Naive B cell (primary cell): ENCODE measurements at places on chromosomes 11 and 22. TPM values are rescaled to one million over a fixed set of nuclear protein-coding genes. Genes with fewer than 3 reads are reported as not detected.

The JAML gene
- polyA plus RNA-seq: 8.1 TPM

DNA sequence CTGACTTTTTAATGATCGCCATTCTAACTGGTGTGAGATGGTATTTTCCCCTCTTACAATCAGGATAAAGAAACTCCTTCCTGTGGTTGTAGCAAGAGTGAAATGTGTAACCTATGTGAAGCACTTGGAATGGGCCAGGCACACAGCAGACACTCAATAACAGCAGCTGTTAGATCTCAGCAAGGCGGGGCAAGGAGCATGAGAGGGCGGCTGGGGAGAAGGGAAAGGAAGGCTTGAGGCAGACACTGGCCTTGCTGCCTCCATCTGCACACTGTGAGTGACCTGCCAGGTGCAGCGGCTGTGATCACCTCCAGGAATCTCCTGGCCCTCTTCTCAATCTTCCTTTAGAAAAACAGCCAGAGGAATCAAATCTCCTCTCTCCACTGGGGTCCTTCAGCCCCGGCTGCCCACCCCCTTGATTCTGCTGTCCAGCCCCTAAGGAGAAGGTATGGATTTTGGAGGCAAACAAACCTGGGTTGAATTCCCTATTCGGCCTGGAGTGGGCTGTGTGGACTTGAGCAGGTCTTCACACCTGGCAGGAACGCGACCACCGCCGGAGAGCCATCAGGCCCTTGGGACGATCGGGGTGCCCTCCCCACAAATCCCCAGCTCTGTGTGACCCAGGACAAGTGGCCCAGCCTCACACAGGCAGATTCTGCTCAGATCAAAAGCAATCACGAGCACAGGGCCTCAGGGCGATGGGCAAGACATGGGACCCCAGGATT lies 49.0 kb downstream of the RPUSD4 start:
- no peak for DNase-seq

- no peak for DNase-seq
These were observed 22.2 kb downstream of the TREH start for GRCh38 chr11:118657238-118657637.

DNA sequence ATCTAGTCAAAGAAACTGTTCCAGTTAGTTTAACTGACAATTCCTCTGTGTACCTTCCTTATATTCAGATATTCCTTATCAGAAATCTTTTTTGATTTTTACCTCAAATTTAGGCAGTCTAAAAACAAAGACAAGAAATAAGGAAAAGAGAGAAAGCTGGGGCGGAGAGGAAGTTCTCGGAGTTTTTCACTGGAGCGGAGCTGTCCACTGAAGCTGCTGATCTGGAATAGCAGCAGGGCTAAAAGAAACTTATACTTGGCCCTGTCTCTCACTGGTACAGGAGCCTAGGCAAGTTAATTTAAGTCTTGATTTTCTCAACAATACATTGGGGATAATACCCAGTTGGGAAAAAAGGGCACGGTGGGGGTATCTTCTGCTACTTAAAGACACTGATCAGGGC lies 59.2 kb upstream of the CYP2D6 start:
- no peak for DNase-seq

The ARHGAP42 gene
- 1.5 TPM for polyA plus RNA-seq

DNA sequence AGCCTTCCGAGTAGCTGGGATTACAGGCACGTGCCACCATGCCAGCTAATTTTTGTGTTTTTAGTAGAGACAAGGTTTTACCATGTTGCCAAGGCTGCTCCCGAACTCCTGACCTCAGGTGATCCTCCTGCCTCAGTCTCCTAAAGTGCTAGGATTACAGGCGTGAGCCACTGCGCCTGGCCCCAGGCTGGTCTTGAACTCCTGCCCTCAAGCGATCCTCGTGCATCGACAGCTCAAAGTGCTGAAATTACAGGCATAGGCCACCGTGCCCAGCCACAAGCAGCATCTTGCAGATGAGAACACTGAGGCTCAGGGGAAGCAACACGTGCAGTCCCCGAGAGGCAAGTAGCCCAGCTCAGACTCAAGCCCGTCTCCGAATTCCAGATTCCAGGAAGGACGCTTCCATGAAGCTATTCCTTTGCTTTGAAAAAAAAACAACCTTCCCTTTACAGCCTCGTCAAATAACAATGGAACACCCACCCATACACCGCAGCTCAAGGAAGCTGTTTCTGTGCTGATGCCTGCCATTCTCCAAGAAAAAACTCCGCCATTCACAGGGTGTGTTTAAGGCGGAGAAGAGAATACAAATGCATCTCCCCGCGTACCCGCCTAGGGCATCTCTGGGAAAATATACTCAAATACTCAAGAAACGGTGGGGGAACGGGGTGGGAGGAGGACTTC lies 34.5 kb upstream of the PDGFB start:
- no peak for DNase-seq

The TMEM191C gene
- 1.4 TPM for polyA plus RNA-seq

DNA sequence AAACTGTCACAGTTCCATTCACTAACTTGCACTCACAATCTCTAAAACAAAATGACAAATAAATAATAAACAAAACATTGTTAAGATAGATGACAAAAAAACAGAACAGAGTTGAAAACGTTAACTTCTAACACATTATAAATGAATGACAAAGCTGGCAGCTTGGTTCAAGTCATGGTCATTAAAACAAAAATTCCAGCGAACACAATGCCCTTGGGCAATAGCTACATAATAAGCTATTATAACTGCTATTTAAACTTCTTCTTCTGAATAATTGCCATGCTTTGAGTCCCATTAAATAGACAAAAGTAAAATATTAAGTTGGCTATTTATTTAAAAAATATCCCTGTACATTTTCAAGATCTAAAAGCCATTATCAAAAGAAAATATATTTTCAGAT lies 54.7 kb downstream of the PICALM start:
- DNase-seq: no peak

The ZP1 gene
- polyA plus RNA-seq: not detected

The RIN1 gene
- 3.1 TPM for polyA plus RNA-seq

DNA sequence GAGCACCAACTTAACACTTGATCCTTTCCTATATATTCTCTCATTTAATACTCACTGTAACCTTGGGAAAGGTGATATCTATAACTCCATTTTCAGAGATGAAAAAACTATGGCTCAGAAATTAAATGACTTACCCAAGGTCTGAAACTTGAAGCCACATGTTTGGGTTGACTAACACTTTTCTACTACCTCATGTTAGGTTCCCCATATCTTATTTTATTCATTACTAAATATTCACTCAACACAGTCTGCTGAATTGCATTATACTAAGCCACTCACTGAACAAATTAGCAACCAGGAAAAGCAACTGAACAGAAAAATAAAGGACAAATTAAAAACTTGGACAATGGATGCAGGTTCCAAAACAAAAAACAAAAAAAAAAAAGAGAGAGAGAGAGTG lies 59.9 kb downstream of the FAM168A start:
- no peak for DNase-seq

The ATP6V1E1 gene
- 90.6 TPM for polyA plus RNA-seq

GRCh38 chr22:45919504-45920286 lies 57.3 kb downstream of the WNT7B start:
- DNase-seq: no peak

- no peak for DNase-seq
These were observed 132.1 kb upstream of the LDLRAD3 start for GRCh38 chr11:35811783-35812182.

DNA sequence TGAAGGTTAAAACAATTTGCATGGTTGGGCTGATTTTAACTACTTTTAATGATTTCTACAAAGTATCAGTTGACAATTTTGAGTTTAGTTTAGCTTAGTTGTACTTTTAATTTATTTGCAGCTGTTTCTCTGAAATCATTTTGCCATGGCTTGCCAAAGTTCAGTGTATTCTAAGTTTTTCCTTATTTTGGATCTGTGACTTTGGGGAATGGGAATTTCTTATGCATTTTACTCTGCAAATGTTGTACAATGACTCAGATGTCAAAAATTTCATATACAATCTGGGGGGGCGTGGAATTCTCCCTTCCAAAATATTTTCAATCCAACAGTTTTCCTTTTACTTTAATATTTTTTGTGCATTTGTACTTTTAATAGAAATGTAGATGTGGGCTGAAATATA lies 8.9 kb upstream of the DCHS1 start:
- DNase-seq: no peak

The DEPDC7 gene
- polyA plus RNA-seq: not detected

DNA sequence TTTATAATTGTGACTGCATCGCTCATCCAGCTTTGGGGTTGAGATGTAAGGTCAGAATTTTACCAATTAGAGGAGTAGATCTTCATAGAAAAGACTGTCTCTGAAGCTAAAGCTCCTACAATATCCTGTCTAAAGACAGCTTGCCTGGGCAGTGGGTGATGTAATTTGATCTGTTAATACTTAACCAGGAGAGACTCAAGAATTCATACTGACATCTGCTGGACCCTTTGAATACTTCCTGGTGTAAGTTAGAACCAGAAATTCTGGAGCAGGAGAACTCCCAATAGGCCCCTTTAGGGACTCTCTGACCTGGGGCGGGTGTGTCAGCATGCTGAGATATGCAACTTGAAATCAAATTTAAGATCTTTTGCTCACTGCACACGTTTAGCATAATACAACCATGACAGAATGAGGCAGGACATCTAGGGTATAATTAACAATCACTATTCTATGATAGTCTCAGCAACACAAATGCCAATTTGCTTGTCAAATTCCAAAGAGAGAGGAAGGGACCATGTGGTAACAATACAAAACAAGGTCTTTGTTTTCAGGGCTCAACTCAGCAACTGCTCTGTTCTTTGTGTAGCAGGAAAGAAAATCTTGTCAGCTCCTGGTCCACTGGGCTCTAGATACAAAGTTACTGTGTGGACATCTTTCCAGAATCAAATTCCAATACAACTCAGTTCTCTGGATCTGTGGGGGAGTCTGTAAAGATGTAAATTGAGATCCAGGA lies 143.9 kb downstream of the INSC start:
- no peak for DNase-seq

The PUS3 gene
- polyA plus RNA-seq: 7.5 TPM

The PIH1D2 gene
- not detected for polyA plus RNA-seq

GRCh38 chr22:26702906-26703830 lies 45.8 kb downstream of the MIAT start:
- no peak for DNase-seq
